ENCODE measurements at places on chromosomes 7 and 10.
A peak's percentile ranks its signal among the peaks of the same experiment; 100 is the strongest.

- no peak for DNase-seq
These were observed 118.2 kb downstream of the LARP4B start for GRCh38 chr10:813286-813685.

- no peak for DNase-seq
These were observed 3.0 kb upstream of the STMP1 start for GRCh38 chr7:135659159-135659846.

DNA sequence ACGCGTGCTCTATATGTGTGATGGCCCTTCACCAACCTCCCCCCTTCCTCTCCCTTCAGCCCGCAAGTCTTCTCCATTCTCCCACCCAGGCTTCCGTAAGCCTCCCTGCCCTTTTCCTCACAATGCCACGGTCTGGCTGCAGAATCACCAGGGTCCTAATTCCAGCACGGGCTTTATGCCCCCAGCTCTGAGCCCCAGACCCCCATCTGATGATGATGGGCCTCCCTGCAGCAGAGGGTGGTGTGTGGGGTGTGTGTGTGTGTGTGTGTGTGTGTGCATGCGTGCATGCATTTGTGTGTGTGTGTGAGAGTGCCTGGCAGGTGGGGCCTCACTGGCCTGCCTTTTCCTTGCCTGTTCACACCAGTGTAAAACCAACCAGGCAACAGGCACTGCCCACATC, 109.9 kb downstream of the OAT start:
- DNase-seq = no peak

GRCh38 chr7:53209129-53209528, 173.7 kb downstream of the POM121L12 start:
- DNase-seq = no peak

GRCh38 chr7:11478426-11478825, 353.6 kb downstream of the THSD7A start:
- DNase-seq = no peak

- no peak for DNase-seq
These were observed 461 bp upstream of the ETV1 start for GRCh38 chr7:13989949-13990305.

GRCh38 chr10:24947304-24948097, 4.9 kb downstream of the PRTFDC1 start:
- peak; percentile 89 for DNase-seq

- DNase-seq = no peak
These were observed 13.6 kb downstream of the CNPY1 start for GRCh38 chr7:155532792-155533119.

GRCh38 chr7:138226001-138226476, 149.8 kb downstream of the AKR1D1 start:
- DNase-seq = no peak

- DNase-seq = no peak
These were observed 182.8 kb downstream of the RTKN2 start for GRCh38 chr10:62085821-62086220.

DNA sequence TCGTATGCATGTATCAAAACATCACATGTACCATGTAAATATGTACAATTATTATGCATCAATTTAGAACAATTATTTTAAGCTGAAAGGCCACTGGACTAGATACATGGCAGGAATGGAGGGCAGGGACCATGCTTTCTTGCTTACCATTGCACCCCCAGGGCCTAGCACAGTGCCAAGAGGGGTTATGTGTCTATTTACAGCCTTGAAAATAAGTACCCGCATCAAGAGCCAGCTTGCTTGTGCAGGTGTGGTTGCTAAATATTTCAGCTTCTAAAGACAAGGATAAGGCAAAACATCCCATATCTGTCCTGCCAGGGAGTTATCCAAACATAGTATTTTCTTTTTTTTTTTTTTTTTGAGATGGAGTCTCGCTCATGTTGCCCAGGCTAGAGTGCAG, 14.7 kb upstream of the OAT start:
- DNase-seq = no peak

DNA sequence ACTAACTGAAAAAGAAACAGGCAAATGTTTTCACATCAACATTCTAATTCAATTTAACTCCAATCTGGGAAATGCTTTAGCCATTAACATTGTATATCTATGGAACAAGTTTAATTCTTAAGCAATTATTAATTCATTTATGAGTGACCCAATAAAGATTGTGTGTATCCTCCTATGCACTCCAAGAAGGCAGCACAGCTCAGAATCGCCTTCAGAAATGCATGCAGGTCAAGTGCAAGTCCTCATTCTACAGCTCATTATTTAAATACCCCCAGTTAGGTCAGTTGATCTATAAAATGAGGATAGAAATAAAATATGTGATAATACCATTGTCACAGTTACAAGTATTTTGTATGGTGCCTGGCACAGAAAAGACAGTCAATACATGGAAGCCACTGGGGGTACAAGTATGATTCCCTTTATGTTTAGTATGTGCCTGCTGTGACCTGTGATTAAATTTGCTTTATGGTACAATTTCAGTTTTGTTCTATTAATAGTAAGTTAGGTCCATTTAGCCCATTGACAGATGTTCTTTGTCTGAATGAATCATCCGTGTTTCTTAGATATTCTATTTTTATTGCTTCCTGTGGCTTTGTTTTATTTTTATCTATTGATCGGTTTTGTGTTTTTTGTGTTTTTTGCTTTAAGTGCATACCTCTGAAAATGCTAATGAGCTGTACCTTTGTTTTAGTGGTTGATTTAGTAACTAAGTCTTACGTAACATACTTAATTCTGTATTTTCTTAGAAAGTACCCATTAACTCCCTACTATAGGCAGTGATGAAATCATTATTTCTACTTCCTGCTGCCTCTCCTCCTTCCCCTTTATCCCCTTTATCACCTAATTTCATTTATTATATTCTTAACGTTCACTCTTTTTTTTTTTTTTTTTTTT, 42.8 kb downstream of the CPXM2 start:
- peak; percentile 27 for DNase-seq

DNA sequence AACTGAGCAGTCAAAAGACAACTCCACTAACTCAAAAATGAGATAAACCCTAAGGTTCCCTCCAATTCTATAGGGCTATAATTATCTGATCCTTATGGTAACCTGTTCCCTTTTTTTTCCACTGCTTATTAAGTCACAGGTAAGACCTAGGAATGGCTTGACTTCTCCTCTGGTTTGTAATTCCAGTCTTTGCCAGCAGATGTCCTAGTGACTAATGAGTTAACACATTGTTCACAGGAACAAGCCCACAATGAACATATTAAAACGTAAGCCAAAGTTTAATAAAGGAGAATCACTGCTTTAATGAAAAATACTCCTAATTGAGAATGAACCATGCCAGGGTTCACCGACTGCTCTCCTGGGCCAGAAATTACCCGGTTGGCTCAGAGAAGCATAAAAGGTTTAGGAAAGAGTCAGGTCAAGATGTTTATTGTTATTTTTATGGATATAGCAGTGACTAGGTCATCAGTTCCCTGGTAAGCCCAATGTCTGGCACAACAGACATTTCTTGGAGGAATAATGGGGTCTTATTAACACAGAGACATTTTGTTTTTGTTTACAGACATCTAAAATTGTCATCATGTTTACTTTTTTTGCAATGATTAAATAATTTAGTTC, 120.1 kb downstream of the ELAPOR2 start:
- DNase-seq = peak; percentile 62

- DNase-seq = no peak
These were observed 33.5 kb downstream of the FIGNL1 start for GRCh38 chr7:50416527-50417182.

- DNase-seq = no peak
These were observed 13.1 kb downstream of the TAS2R41 start for GRCh38 chr7:143490717-143491306.

DNA sequence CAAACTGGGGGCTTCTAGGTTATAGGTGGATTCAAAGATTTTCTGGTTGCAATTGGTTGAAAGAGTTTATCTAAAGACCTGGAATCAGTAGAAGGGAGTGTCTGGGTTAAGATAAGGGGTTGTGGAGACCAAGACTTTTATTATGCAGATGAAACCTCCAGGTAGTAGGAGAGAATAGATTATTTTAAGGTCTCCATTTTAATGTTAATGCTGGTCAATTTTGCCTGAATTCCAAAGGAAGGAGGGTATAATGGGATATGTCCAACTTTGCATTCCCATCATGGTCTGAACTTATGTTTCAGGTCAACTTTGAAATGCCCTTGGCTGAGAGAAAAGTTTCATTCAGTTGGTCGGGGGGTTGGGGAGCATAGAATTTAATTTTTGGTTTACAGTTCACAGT, 44.3 kb upstream of the SEMA3E start:
- no peak for DNase-seq

DNA sequence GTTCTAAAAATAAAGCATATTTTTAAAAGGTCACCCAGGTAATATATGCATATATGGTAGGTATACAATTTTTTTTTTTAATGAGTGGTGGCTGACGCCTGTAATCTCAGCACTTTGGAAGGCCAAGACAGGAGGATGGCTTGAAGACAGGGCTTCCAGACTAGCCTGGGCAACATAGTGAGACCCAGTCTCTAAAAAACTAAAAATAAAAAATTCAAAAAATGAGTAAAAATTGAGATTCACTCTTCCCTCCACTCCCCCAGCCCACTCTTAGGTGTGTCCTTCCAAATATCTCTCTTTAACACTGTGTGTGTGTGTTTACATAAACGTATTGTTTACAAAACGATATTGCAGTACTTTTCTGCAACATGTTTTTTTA, 929 bp upstream of the ANXA11 start:
- DNase-seq = no peak

- DNase-seq = no peak
These were observed 169.8 kb upstream of the GPR26 start for GRCh38 chr10:123496375-123496774.

DNA sequence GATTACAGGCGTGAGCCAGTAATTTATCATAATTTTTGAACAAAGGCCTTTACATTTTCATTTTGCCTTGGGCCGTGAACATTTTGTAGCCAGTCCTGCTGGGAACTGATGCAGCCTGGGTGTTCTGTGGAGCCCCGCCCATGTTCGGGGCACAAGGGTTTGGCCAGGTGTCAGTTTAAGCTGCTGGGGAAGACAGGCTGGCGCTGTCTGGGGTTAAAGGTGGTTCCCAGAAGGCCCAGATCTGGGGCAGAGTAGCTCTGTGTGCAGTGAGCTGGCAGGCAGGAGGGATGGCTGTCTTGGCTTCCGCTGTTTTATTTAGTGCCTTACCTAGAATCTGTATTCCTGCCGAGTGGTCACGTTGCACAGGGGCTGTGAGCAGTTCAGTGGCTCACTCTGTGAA, 50.2 kb downstream of the DOCK1 start:
- DNase-seq = peak; percentile 36

DNA sequence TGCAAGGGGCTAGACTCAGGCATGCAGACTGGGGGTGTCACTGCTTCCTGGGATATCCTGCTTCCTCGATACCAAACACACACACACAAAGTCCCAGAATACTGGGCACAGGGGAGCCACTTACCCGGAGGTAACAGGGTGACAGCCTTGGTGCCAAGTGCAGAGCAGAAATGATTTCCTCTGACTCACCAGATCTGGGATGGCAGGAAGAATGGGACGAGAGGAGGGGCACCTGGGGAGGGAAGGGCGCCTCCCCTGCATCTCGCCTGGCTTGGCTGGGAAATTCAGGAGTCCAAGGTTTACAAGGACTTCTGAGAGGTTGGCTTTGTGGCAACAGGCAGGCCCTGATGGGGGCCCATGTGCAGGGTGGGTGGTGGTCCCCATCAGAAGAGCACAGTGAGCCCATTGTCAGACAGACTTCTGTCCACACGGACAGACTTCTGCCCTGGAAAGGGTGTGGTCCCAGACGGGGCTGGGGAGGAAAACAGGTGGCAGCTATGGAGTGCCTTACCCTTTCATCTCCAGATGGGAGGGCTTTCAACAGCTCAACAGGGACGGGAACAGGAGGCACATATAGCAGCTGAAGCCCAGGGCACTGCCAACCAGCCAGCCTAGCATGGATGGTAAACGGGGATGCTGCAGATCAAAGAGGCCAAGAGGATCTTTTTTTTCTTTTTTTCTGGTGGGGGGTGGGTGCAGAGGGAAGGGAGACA, 9.7 kb upstream of the CCL24 start:
- no peak for DNase-seq

DNA sequence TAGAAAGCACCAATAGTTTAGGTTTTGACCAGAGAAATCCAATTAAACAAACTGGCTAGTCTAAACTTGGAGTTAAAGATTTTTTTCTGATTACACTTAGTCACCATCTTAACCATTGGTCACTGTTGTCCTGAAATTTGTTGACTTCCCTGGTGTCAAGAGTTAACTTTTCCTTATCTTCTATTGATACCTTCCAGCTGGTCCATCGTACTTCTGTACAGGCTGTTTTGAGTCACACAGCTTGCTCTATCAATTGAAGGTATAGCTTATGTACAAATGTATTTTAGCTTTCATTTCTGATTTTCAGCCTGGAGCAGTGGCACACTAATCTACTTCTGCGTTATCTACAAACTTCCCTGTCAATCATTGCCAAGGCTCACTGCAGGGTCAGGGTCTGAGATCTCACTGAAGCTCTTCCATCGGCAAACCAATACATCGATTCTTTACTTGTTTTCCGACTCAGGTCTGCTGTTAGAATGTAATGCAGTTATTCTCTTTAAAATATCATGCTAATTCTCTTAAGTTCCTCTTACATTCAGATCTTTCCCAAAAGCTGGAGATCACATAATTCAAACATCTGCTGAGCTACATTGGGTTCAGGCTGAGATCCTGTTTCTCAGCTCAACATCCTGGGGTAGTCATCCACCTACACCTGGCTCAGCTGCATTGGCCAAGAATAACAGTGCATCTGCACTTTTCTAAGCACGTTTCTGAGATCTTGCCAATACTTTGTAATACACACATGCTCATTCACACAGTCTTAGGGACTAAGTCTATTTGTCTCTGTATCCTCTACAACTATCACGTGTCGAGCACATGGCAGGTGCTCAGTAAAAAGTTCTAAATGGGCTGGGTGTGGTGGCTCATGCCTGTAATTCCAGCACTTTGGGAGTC, 11.3 kb downstream of the MRPS33 start:
- DNase-seq = no peak

DNA sequence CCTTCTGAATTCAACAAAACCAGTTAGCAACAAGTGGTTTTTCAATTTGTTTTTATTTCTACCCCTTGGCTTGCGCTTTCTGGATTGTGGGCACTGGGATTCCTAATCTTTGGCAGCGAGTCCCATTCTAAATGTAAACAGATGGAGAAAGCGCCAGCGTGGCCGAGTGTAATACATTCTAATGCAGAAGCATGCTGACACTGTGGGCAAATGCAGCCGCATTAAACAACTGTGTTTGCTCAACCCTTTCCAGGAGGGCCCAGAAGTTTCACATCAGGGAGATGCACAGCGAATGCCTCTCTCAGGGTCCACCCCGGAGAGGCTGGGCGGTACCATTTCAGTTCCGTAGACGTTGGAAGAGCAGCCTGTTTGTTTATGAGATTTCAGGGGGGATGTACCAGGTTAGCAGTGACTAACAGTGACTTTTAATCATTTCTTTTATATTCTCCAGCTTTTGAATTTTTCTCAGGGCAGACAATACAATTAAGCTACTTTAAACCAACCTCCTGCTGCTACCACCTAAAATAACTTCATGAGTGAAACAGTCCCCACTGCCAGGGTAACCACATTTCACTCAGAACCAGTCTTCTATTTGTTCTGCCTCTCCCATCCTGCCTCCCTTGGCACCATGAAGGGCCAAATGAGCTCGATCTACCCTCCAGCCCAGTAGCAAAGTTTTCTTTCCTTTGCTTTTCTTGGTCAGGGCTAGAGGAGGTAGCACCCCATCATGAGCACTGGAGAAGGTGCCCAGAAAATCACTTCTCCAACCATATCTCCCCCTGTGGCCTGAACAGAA, 164.2 kb upstream of the ITGB1 start:
- DNase-seq = no peak

GRCh38 chr10:101761226-101761625, 14.7 kb downstream of the FGF8 start:
- no peak for DNase-seq

Data from mammary epithelial cell (primary cell).